NCI-H510A treated with DMSO at 0.1 percent for 48 hours (cell line): ENCODE measurements at places on chromosomes 6 and 20.

- no peak for DNase-seq
Observed at GRCh38 chr20:25055711-25056495, 2.0 kb downstream of the ACSS1 start.

- DNase-seq: no peak
Observed at GRCh38 chr6:47014401-47014800, 27.7 kb downstream of the ADGRF1 start.

DNA sequence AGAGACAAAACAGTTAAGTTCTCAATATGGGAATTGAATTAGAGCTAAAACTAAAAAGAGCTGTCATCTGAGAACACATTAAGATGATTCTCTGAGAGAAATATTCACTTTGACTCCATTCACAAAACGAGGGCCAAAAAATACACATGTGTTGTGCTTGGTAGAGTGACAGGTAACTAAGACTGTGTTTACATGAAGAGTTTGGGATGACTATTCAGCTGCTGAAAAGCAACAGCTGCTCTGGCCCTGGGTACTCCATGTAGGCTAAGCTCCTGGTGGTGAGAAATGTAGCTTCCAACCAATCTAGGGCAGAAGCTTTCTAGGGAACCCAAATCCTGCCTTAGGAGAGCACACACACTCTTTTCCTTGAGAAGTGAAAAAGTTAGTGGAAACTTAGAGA, 184.5 kb downstream of the COL21A1 start:
- DNase-seq: no peak

DNA sequence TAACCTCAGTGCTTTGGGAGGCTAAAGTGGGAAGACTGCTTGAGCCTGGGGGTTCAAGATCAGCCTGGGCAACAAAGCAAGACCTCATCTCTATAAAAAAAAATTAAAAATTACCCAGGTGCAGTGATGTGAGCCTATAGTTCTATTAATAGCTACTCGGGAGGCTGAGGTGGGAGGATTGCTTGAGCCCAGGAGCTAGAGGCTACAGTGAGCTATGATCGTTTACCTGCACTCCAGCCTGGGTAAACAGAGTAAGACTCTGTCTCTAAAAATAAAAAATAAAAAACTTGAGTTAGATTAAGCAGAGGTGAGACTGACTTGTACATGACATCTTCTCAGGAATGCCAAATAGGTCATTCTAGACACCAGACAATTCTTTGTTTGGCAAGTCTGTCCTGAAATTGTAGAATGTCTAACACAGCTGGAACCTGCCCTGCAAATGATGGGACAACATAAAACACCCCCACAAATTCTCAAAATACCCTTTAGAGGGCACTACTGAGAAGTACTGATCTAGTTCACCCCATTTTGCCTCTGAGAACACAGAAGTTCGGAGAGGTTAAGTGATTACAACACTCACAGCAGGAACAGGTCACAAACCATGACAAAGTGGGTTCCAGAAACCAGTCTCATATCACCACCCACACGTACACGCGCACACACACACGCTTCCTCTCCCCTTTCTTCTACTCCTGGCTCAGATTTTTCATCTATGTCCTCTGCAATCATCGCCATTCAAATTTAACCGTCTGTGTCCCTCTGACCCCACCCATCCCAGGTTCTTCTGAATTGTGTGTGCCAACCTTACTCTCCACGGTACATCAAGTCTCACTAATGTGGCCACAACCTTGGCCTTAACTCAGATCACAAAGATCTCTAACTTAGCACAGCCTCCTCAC, 38.3 kb downstream of the ARHGAP18 start:
- no peak for DNase-seq

DNA sequence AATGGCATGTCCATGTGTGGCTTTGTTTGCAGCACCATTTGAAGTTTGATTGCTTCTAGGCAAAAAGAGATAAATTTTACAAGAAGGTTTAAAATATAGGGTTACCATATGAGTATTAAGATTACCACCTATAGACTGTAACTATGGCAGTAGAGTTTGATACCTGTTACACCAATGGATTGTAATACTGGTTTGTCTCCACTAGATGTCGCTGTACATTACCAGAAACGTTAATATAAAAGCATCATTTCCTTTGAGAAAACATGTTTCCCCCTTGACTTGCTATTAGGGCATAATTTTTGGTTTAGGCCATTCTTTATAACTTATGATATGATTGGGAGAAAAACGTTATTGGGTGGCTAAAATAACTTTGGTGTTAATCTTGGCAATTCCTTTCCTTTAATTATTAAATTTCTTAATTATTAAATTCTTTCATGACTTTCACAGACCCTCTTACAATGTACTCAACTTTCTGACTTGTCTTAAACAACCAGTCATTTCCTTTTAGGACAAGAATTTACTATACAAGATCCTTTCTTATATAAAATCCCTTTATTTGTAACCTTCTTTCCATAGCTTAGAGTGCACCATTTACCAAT, 42.8 kb downstream of the HLA-DPB1 start:
- peak; percentile 83 for DNase-seq

GRCh38 chr20:63414720-63415430, 53.7 kb upstream of the CHRNA4 start:
- no peak for DNase-seq

DNA sequence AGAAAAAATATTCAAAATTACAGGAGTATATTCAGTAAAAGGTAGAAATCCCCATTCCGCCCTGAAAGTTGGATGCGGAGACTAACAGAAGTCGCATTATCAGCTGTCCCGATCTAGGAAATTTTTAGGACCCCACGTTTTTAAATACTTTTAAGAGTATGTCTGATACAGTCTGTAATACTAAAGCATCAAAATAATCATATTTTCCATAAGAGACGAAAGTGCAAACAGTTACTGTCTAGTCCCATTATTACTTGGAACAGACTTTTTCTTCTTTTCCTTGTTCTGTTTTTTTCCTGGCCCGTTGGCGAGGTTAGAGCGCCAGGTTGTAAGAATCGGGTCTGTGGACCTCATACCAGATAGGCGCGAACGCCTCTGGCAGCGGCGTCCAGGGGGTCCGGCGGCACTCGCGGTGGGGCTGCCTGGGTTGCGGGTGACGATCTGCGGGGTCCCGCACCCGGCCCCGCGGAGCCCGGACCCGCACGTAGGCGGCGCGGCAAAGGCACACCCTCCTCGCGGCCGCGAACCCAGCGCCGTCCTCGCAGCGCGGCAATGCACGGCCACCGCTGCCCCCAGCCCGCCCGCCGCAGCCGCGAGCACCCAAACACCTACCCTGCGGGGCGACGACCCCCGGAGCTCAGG, 460 bp downstream of the PLAGL1 start:
- no peak for DNase-seq

- DNase-seq: no peak
Observed at GRCh38 chr6:23370051-23370450, 756.0 kb upstream of the NRSN1 start.

DNA sequence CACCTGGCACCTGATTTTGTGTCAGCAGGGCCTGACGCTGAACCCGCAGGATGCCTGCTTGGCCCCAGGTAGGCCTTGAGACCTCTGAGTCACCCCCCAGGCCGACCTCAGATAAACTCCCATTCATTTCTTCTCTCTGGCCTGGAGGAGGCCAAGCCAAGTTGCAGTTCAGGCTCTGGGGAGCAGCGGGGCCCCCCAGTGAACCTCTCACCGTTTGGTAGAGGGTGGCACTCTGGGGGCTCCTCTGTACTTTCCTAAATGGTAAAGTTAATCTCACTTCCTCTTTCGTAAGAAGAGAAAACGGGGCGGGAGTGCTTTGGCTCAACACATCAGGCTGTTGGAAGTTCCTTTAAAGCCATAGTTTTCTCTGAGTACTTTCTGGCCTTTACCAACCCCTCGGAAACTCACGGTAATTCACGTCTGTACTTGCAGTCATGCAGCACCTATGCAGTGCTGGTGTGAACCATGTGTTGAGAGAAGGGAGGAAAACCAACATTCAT, 2.8 kb downstream of the SIRPA start:
- no peak for DNase-seq

GRCh38 chr6:22124756-22125155, 172.1 kb downstream of the PRL start:
- DNase-seq: no peak

DNA sequence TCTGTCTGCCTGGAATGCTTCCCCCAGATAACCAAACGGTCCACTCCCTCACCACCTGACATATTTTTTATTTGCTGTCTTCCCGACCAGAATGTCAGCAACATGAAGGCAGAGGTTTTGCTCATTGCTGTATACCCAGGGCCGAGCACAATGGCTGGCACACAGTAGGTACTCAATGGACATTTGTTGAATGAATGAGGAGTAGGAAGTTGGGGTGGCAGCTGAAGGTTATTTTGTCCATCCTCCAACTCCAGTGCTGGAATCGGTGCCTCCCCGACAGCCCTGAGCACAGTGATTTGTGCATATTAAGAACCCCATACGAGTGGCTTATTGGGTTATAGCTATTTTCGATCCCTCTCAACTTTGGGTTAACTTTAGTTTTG, 10.3 kb downstream of the DUSP15 start:
- no peak for DNase-seq

DNA sequence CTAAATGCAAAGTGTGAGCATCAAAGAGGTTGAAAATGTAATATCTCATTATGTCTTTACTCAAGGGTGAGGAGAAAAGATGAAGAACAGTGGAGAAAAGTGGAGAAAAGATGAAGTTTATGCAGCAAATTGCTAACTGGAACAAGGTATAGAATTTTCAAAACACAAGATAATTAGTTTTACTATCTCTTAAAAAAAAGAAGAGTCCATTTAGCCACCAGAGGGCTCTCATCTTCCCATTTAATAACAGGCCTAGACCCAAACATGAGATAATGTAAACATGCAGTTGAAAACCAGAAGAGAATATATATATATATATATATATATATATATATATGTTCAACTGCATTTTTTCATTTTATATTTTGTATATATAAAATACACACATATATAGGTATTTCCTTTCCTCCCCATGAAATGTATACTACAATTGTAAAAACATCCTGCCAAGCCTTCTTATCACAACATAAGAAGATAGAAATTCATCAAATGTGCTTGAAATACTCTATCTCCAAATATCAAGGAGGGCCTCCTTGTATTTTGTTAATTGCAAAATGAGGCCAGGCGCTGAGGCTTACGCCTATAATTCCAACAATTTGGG, 78.4 kb downstream of the ADTRP start:
- peak; percentile 3 for DNase-seq

DNA sequence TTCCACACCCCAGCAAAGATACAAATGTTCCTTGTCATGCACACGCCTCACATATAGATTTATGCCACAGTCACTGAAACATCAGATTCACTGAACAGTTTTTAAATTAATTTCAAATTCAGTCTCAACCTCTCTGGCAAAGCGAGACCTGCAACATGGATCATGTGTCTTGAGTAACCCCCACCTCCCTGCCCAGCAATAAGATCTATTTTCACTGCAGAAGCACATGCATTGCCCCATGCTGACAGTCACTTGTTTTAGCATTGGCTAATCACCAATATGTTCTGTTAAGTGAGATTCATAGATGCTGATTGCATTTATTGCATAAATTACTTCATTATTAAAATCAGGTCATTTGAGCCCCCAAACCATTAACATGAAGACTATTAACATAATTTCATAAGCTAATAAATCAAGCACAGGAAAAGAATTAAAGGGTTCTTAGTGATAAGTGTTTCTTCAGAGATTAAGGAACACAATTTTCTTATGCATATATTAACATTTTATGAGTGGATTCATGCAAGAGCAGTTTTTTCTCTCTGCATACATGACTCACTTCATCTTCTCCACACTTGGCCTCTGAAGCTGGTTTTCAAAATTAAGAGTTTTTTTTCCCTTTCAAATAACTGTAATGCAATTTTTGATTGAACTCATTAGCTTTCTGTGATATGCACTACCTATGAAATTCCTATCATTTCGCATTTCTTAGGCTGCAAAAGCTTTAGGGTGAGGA, 173.2 kb upstream of the SOX4 start:
- no peak for DNase-seq

DNA sequence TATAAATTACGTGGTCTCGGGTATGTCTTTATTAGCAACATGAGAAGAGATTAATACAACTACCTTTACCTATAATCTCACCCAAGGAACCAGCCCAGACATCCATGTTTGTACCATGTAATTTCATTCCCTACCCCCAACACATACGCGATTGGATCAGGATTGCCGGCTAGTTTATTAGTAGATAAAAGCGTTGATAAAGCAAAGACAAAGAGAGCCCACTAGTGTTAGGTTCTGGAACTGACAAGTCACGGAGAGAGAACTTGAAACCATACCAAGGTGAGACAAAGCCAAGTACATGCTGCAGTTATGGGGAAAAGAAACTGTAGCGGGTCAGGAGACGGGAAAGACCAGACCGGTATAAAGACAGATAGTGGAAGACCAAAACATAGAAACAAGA, 37.4 kb upstream of the FAM135A start:
- DNase-seq: no peak

- DNase-seq: no peak
Observed at GRCh38 chr6:33469661-33470060, 15.3 kb downstream of the ZBTB9 start.

- no peak for DNase-seq
Observed at GRCh38 chr20:49279677-49280462, 2.0 kb upstream of the ZNFX1 start.

DNA sequence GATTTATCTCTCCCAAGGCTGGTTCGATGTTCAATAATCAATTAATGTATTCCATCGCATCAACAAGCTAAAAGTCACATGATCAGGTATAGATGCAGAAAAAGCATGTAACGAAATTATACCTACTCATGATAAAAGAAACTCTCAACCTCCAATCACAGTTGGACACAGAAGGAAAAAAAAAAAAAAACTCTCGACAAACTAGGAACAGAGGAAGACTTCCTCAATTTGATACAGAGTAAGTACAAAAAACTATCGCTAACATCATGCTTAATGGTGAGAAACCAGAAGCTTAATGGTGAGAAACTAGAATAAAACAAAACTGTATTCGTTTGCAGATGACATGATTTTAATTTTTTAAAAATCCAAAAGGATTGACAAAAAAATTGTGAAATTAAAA, 62.0 kb upstream of the SMIM29 start:
- DNase-seq: no peak

GRCh38 chr6:12602951-12603672, 113.5 kb upstream of the PHACTR1 start:
- no peak for DNase-seq

DNA sequence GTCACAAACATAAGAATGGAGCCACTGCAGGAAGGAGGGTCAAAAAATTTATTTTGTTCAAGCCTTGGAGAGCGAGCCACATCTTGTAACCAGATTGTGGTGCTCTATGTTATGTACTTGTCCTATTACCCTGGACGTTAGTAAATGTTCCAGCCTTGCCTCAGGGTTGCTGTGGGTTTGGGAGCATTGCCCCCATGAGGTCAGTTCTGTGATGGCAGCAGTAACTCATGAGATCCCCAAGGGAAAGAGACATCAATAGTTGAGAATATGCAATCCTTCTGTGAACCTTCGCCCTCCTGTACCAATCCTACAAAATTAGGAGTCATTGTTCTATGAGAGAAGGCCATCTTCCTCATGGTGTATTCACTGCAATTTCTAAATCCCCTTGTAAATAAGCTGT, 16.4 kb upstream of the CFAP206 start:
- DNase-seq: no peak
